Activated naive CD4-positive, alpha-beta T cell treated with anti-CD3 and anti-CD28 coated beads, Interleukin-2, amount 50 U/mL, for 72 hours (primary cell): ENCODE measurements at places on chromosomes 16 and 17. TPM values are rescaled to one million over a fixed set of nuclear protein-coding genes. Genes with fewer than 3 reads are reported as not detected.

CYTH1 gene
- 82.6 TPM for total RNA-seq

PDIA2 gene
- total RNA-seq = not detected

HS3ST4 gene
- not detected for total RNA-seq

CCL18 gene
- total RNA-seq = 0.37 TPM

SLC13A2 gene
- not detected for total RNA-seq

SCARF1 gene
- total RNA-seq = 1.1 TPM

CLDN6 gene
- not detected for total RNA-seq

WNT9B gene
- total RNA-seq = not detected

C17orf50 gene
- total RNA-seq = not detected

DUS2 gene
- total RNA-seq = 21.2 TPM

TAF1C gene
- 52.8 TPM for total RNA-seq

TP53TG3B gene
- not detected for total RNA-seq

MYOCD gene
- not detected for total RNA-seq

TBC1D3B gene
- 7.6 TPM for total RNA-seq

ABCA10 gene
- 1.4 TPM for total RNA-seq

SLC16A6 gene
- total RNA-seq = 2.4 TPM

SLC35G6 gene
- total RNA-seq = not detected

SLX1B gene
- 73.8 TPM for total RNA-seq

ZNRF1 gene
- total RNA-seq = 20.4 TPM

CD300LD gene
- total RNA-seq = not detected

ENPP7 gene
- not detected for total RNA-seq

CAVIN1 gene
- total RNA-seq = 0.11 TPM

PLXDC1 gene
- 10.6 TPM for total RNA-seq

P2RX5 gene
- 120 TPM for total RNA-seq

CCDC137 gene
- 38.7 TPM for total RNA-seq

PERCC1 gene
- not detected for total RNA-seq

PRRT2 gene
- total RNA-seq = 1.4 TPM

KRT36 gene
- total RNA-seq = not detected

SMTNL2 gene
- total RNA-seq = not detected

PRSS33 gene
- total RNA-seq = not detected

FAM20A gene
- total RNA-seq = not detected

C16orf78 gene
- not detected for total RNA-seq

QRICH2 gene
- 1.8 TPM for total RNA-seq

MAF gene
- 26.1 TPM for total RNA-seq

KRT40 gene
- not detected for total RNA-seq

MGAT5B gene
- not detected for total RNA-seq

EME1 gene
- 45.9 TPM for total RNA-seq

RDM1 gene
- total RNA-seq = 8.4 TPM

RFNG gene
- 21.5 TPM for total RNA-seq

KRTAP4-1 gene
- total RNA-seq = not detected

CDH8 gene
- total RNA-seq = not detected

CHST5 gene
- total RNA-seq = 0.18 TPM

ZSCAN10 gene
- 0.14 TPM for total RNA-seq

RCVRN gene
- total RNA-seq = not detected

KRTAP2-1 gene
- total RNA-seq = not detected

AANAT gene
- not detected for total RNA-seq

PIGQ gene
- 24.2 TPM for total RNA-seq

IQCK gene
- total RNA-seq = 2.3 TPM

PIMREG gene
- 13.0 TPM for total RNA-seq

TNS4 gene
- total RNA-seq = 11.6 TPM

MAP1LC3B gene
- 83.4 TPM for total RNA-seq

LITAFD gene
- total RNA-seq = not detected

LDHD gene
- total RNA-seq = 0.82 TPM

KRT28 gene
- total RNA-seq = not detected

PCTP gene
- total RNA-seq = 11.5 TPM

RNF222 gene
- total RNA-seq = 0.21 TPM

MARF1 gene
- total RNA-seq = 134 TPM

TK2 gene
- 9.1 TPM for total RNA-seq

MT1A gene
- total RNA-seq = 4.9 TPM
